GM23248 (cell line): ENCODE measurements at places on chromosomes 1 and 21. TPM values are rescaled to one million over a fixed set of nuclear protein-coding genes. Genes with fewer than 3 reads are reported as not detected.

DNA sequence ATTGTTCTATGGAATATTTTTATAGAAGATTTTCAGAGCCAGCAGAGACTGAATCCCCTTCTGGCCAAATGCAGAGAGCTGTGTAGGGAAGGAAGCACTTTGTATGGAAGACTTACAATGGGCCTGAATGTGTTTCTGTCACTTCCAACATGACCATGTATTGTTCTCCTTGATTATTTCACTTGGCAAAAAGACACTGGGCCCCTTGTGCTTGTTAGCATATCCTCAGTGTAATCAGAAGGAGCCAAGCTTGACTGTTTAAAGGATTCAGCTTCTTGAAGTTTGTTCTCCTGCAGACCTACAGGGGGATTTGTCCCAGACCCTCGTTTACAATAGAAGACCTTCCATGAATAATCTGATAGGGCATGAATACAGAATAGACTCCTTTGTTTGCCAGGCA, 48.1 kb upstream of the UBE2U start:
- no peaks in the 10 kb centered on the region for H3K4me1 ChIP-seq
- no peak overlapping the region for H3K27ac ChIP-seq
- H3K27me3 ChIP-seq = no peaks in the 10 kb centered on the region

DNA sequence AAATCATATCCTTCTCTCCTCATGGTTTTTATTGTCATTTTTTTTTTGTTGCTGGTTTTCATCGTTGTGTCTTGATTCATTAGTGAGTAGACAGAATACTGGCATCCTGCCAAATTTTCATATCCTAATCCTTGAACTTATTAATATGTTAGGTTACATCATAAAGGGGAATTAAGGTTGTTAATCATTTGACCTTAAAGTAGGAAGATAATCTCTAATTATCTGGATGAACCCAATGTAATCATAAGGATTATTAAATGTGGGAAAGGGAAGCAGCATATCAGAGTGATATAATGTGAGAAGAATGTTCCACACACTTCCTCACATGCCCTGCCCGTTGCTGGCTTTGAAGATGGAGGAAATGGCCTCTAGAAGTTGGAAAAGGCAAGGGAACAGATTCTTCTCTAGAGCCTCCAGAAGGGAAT, 299.7 kb downstream of the HMCN1 start:
- H3K27me3 ChIP-seq = no peaks in the 10 kb centered on the region
- peak; percentile 42 for DNase-seq
- H3K27ac ChIP-seq = no peak overlapping the region
- no peaks in the 10 kb centered on the region for H3K4me1 ChIP-seq

- DNase-seq = no peak
- H3K36me3 ChIP-seq = peaks cover 6% of the 10 kb centered on the region; the same call in 1 of the 2 replicates
- no peaks in the 10 kb centered on the region for H3K4me1 ChIP-seq
These were observed 125.0 kb downstream of the KIAA0319L start for GRCh38 chr1:35432231-35432630.

- no peaks in the 10 kb centered on the region for H3K36me3 ChIP-seq
- no peak for DNase-seq
- H3K4me1 ChIP-seq = peaks cover under 1% of the 10 kb centered on the region; the same call in 1 of the 2 replicates
- no peak within 1 kb of the TSS for H3K27ac ChIP-seq
These were observed at the start of gene TMCO2 for GRCh38 chr1:40247655-40248054. TSS of gene TMCO2 (plus strand) at chr1:40247937. CDS start at chr1:40247994, 57 bp downstream.

GRCh38 chr1:221165839-221166500, 286.7 kb downstream of the HLX start:
- H3K36me3 ChIP-seq = no peaks in the 10 kb centered on the region
- peaks cover 42% of the 10 kb centered on the region for H3K4me1 ChIP-seq
- H3K27ac ChIP-seq = no peak overlapping the region
- DNase-seq = no peak

- no peaks in the 10 kb centered on the region for H3K4me1 ChIP-seq
- H3K27ac ChIP-seq = no peak overlapping the region
- no peaks in the 10 kb centered on the region for H3K36me3 ChIP-seq
These were observed 27.7 kb downstream of the ACOT11 start for GRCh38 chr1:54575605-54576290.

GRCh38 chr1:228022571-228023293, 15.9 kb downstream of the WNT3A start:
- no peak for DNase-seq
- no peaks in the 10 kb centered on the region for H3K4me1 ChIP-seq
- H3K36me3 ChIP-seq = no peaks in the 10 kb centered on the region
- H3K27ac ChIP-seq = no peak overlapping the region
- H3K4me3 ChIP-seq = no peak overlapping the region

DNA sequence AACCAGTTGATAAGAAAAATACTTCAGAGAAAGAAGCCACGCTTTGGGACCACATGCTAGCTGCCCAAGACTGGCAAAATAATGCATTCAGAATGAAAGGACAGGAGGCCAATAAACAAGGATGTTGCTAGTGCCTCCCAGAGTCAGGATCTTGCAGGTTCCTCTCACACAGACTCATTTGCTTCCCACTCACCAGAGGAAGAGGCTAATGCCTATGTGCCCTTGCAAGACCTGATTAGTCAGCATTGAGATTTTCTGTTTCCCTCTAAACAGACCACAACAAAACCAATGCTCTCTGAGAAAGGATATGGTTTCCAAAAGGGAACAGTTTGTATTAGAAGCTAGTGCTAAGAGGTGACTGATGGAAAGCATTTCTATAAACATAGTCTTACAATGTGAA, 85.7 kb downstream of the NRDC start:
- H3K4me3 ChIP-seq = no peak overlapping the region
- peaks cover 73% of the 10 kb centered on the region for H3K36me3 ChIP-seq
- peaks cover 5% of the 10 kb centered on the region; the same call in 1 of the 2 replicates for H3K4me1 ChIP-seq
- H3K27me3 ChIP-seq = no peaks in the 10 kb centered on the region
- peak overlapping the region; percentile 76 for H3K27ac ChIP-seq

DNA sequence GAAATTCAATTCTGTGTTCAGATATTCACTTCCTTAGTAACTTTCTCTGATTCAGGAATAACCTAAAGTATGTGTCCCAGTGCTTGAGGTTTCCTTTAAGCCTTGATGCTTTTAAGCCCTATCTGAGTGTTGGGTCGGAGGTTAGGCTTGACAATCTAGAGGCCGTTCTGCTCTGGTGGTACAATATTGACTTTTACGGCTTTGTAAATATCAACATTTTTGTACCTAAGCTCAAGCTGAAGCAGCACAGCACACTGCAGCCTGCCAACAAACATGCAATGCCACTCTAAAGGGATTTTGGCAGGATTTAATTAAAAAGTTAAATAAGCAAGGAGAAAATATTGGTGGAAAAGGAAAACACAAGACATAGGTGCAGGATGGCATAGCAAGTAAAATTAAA, 279.2 kb downstream of the NEGR1 start:
- no peaks in the 10 kb centered on the region for H3K36me3 ChIP-seq
- no peak for DNase-seq
- H3K27me3 ChIP-seq = no peaks in the 10 kb centered on the region
- H3K4me3 ChIP-seq = no peak overlapping the region

DNA sequence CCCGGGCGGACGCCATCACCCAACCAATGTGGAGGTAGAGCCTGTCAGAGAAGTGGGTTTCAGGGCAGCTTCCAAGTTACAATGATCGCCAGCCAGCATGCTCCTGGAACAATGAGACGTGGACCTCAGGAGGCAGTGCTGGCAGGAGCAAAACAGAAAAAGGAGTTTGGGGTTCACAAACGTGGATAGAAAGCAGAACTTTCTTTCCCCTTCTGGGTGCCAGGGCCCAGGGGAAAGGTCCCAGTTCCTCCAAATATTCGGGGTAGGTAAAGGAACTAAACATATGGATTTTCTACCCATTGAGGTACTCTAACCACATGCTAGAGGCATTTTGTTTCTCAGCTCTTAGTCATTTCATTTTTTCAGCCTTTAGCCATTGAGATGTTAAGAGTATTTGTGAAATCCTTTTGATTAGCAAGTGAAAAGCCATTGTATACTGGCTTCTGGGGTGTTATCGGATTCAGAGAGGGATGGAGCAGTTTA, 488.4 kb upstream of the ADGRL2 start:
- no peaks in the 10 kb centered on the region for H3K4me1 ChIP-seq
- H3K27me3 ChIP-seq = peaks cover 15% of the 10 kb centered on the region; the same call in 1 of the 2 replicates
- no peak overlapping the region for H3K4me3 ChIP-seq
- H3K27ac ChIP-seq = no peak overlapping the region
- no peak for DNase-seq

DNA sequence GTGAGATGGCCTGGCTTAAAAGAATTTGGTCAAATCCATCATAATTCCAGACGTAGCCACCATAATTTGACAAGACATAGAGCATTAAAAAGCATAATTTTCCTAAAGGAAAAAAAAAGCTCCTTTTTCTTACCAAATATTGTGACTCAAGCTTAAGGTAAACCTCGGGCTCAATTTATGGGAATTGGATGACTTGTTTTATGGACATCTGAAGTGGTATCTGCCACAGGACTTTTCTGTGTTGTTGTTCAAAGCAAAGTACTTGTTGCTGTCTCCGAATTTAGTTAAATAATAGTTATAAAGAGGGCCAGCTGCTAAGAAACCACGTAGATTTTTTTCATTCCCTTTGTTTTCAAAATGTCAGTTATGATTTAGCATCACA, 1.1 kb downstream of the MPZL1 start:
- no peaks in the 10 kb centered on the region for H3K27me3 ChIP-seq
- peak; percentile 26 for DNase-seq
- H3K36me3 ChIP-seq = no peaks in the 10 kb centered on the region
- peak overlapping the region; percentile 98 for H3K4me3 ChIP-seq

DNA sequence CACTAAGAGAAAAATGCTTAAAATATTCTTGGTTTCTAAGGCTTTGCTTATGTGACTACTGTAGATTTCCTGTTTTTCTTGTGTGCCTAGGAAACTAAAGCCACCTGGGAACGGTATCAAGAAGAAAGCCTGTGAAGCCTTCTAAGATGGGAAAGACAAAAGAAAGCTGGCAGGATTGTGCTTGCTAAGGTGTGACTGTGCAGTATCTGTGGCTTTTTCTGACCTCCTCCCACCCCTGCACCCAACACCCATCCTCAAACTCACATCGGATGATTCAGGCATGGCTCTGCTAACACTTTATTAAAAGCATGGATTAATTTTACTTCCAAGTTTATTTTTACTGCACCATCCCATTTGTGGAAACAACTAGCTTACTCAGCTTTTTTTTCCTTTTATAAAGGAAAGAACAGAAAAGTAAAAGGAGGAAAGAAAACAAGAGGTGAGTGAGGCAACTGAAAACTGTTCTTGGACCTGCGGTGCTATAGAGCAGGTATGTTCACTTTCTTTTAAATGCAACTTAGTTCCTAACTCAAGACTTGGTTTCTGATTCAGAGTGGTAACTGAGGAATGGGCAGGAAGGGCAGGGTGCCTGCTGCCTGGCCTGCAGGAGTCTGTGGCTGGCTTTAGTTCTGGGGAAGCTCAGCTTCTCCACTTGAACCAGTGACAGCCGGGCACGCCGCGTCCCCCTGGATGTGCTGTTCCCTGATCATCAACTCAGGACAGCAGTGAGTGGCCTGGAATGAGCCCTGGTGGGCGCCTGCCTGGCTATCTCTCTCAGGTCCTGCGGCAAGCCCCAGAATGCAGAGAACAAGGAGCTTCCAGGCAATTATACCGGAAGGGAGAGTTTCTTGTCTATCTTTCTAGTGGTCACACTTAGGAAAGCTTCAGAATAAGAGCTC, at the start of gene GBP6:
TSS of gene GBP6 (plus strand) at position 422 of the 899 bp plus-strand sequence. CDS start 4,493 bp downstream, outside the sequence.
- H3K36me3 ChIP-seq = no peaks in the 10 kb centered on the region
- no peak within 1 kb of the TSS for H3K27ac ChIP-seq
- DNase-seq = peak; percentile 4
- no peaks in the 10 kb centered on the region for H3K4me1 ChIP-seq
- no peak within 1 kb of the TSS for H3K4me3 ChIP-seq

GRCh38 chr1:24206083-24206464, 19.0 kb upstream of the IFNLR1 start:
- H3K36me3 ChIP-seq = no peaks in the 10 kb centered on the region
- H3K27ac ChIP-seq = no peak overlapping the region
- no peaks in the 10 kb centered on the region for H3K27me3 ChIP-seq

DNA sequence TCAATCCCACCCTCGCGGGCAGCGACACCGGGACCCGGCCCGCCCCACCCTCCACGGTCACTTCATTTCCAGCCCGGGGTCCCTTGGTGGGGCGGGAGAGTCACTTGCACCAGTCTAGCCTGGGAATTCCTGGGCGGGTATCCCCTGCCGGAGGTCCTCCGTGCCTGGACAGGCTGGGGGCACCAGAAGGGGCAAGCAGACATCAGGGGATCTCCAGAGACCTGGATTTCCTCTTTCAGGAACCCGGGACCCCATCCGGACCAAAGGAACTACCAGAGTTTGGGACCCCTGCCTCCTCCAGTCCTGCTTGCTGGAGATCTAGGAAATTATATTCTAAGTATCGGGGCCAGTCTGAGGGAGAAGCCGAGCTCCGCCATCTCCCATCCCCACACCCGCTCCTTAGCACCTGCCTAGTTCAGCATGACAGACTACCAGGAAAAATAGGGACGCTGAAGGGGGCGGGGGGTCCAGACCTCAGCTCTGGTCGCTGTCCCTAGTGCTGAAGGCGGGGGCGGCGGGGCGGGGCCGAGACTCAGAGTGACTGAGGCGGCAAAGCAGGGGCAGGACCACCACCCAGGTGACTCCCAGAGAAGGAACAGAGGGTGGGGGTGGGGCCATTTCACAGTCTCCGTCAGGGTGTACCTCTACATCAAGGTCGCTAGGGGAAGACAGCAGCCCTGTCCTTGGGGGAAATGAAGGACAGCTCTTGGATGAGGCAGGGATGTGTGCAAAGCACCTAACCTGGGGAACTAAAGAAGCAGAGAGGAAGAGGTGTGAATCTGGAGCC, 832 bp downstream of the HCN3 start:
- H3K27me3 ChIP-seq = no peaks in the 10 kb centered on the region
- 0 out of 2 replicates have a peak, but pooled peaks cover 4% of the 10 kb centered on the region for H3K4me1 ChIP-seq
- DNase-seq = peak; percentile 59
- H3K4me3 ChIP-seq = peak overlapping the region; percentile 75
- H3K36me3 ChIP-seq = no peaks in the 10 kb centered on the region

DNA sequence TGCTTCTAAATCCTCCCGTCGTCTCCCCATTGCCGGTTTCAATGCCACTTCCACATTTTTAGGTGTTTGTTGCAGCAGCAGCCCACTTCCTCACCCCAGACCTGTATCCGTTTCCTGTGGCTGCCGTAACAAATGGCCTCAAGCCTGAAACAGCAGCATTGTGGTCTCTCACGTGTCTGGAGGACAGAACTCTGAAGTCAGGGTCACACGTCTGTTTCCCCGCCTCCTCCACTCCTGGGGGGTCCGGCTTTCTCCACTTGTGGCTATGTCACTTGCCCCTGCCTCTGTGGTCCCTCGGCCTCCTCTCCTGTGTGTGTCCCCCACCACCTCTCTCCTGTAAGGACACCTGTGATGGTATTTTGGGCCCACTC, 21.8 kb downstream of the TRPM2 start:
- DNase-seq = no peak
- no peaks in the 10 kb centered on the region for H3K36me3 ChIP-seq

- H3K27ac ChIP-seq = no peak overlapping the region
- H3K27me3 ChIP-seq = peaks cover 22% of the 10 kb centered on the region
- peaks cover 14% of the 10 kb centered on the region; the same call in 1 of the 2 replicates for H3K4me1 ChIP-seq
These were observed 44.1 kb upstream of the RAB4A start for GRCh38 chr1:229226796-229227195.

- no peak overlapping the region for H3K4me3 ChIP-seq
- no peak for DNase-seq
- H3K4me1 ChIP-seq = peaks cover 11% of the 10 kb centered on the region
- no peaks in the 10 kb centered on the region for H3K36me3 ChIP-seq
- no peaks in the 10 kb centered on the region for H3K27me3 ChIP-seq
- H3K27ac ChIP-seq = no peak overlapping the region
These were observed 93.9 kb downstream of the CDC7 start for GRCh38 chr1:91594383-91595055.

SDCCAG8 gene
- 29.4 and 69.4 TPM in 2 replicates for total RNA-seq

CELA3A gene
- total RNA-seq = not detected in 2 replicates

GLIS1 gene
- total RNA-seq = 0.22 and 1.0 TPM in 2 replicates

AIRE gene
- not detected in 2 replicates for total RNA-seq

CD48 gene
- total RNA-seq = not detected in 2 replicates
